ENCODE measurements at places on chromosomes 16 and 17.

- no peaks in the 10 kb centered on the region for H3K4me1 ChIP-seq
- H3K4me3 ChIP-seq = no peak overlapping the region
- no peak overlapping the region for H3K27ac ChIP-seq
Measured at GRCh38 chr17:13055131-13055530, 37.3 kb upstream of the ELAC2 start.

GRCh38 chr17:48488548-48489106 lies 42.2 kb downstream of the HOXB1 start:
- H3K27ac ChIP-seq = no peak overlapping the region
- peaks cover 15% of the 10 kb centered on the region for H3K4me1 ChIP-seq
- no peak overlapping the region for H3K4me3 ChIP-seq
- peaks cover 10% of the 10 kb centered on the region for H3K27me3 ChIP-seq
- H3K36me3 ChIP-seq = no peaks in the 10 kb centered on the region

GRCh38 chr17:69492410-69493071 lies 78.0 kb downstream of the MAP2K6 start:
- no peaks in the 10 kb centered on the region for H3K4me1 ChIP-seq
- no peaks in the 10 kb centered on the region for H3K27me3 ChIP-seq
- no peaks in the 10 kb centered on the region for H3K36me3 ChIP-seq
- H3K27ac ChIP-seq = no peak overlapping the region
- no peak overlapping the region for H3K4me3 ChIP-seq
- DNase-seq = no peak

GRCh38 chr16:74605746-74606520 lies 981 bp downstream of the GLG1 start:
- no peak for DNase-seq
- peak overlapping the region; percentile 94 for H3K4me3 ChIP-seq
- H3K36me3 ChIP-seq = no peaks in the 10 kb centered on the region
- peak overlapping the region; percentile 98 for H3K27ac ChIP-seq

- no peaks in the 10 kb centered on the region for H3K36me3 ChIP-seq
- no peaks in the 10 kb centered on the region for H3K4me1 ChIP-seq
- no peak overlapping the region for H3K27ac ChIP-seq
- no peaks in the 10 kb centered on the region for H3K27me3 ChIP-seq
- H3K4me3 ChIP-seq = no peak overlapping the region
Measured at GRCh38 chr17:20279631-20280030, 187.7 kb downstream of the LGALS9B start.

GRCh38 chr16:21946889-21947635 lies 6.1 kb upstream of the UQCRC2 start:
- H3K4me3 ChIP-seq = no peak overlapping the region
- no peak overlapping the region for H3K27ac ChIP-seq
- H3K27me3 ChIP-seq = no peaks in the 10 kb centered on the region
- peaks cover 13% of the 10 kb centered on the region for H3K4me1 ChIP-seq
- no peaks in the 10 kb centered on the region for H3K36me3 ChIP-seq

DNA sequence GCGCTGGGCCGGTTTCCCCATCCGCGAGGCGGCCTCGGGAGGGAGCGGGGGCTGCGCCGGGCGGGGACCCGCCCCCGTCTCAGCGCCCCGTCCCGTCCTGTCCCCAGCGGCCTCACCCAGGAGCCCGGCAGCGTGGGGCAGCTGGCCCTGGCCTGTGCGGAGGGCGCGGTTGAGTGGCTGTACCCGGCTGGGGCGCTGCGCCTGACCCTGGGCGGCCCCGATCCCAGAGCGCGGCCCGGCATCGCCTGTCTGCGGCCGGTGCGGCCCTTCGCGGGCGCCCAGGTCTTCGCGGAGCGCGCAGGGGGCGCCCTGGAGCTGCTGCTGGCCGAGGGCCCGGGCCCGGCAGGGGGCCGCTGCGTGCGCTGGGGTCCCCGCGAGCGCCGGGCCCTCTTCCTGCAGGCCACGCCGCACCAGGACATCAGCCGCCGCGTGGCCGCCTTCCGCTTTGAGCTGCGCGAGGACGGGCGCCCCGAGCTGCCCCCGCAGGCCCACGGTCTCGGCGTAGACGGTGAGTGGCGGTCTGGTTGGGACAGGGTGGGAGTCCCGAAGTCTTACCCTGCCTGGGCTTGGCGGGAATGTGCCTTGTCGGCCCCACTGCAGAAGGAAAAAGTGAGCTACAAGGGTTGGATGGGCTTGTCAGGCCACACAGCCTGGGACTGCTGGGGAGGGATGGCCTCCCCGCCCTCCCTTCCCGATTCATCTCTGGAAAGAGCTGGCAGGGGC lies 720 bp downstream of the METRN start:
- DNase-seq = peak; percentile 52
- H3K4me3 ChIP-seq = peak overlapping the region; percentile 61
- H3K4me1 ChIP-seq = peaks cover 64% of the 10 kb centered on the region
- peak overlapping the region; percentile 43 for H3K27ac ChIP-seq
- H3K27me3 ChIP-seq = peaks cover 64% of the 10 kb centered on the region

Measured in stomach (tissue), 19 donors.